ENCODE measurements at places on chromosomes 5 and 9.

DNA sequence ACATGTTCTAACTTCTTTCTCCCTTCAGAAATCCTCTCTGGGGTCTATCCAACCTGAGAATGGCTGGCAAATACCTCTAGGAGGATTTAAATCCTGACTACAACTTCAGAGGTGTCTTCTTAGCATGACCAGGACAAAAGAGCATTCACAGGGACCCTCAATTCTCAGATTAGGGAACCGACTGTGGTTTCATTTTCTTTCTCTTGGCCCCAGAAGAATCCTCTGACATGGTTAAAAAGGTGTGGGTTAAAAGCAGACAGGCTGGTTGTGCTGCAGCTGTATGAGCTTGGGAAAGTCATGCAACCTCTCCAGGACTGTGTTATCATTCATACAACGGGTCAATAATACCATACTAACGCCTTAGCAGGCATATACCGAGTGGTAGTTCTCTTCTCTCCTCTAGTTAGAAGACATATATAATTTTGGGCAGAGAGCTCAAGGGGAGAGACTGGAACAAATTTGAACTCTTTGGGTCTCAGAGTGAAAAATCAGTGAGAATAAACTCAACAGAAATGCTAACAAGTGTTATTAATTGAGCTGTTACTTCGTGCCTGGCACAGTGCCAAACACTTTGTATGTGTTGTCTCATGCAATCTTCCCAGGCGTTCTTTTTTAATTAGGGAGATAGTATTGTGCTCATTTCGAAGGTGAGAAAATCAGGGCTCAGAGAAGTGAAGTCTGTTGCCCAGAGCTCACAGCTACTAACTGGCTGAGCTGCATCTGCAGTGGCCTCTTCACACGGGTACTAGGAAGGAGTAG, 35.2 kb downstream of the INSYN2B start:
- no peak for DNase-seq

DNA sequence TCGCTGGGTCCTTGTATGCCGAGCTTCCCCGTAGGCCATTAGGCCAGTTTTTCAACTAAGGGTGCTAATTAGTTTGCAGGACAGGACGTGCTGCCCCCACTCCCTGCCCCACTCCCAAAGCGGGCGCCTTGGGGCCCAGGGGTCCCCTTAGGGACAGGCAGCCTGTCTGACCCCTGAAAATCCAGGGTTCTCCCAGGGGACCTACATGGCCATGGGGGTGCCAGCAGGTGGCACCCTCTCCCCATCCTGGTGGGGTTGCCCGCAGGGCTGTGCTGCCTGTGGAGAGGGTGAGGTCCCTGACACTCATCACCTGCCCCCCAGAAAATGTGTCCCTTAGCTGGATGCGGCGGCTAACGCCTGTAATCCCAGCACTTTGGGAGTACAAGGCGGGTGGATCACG, 8.5 kb upstream of the CCDC187 start:
- DNase-seq: no peak

GRCh38 chr5:30572279-30572678, 621.2 kb upstream of the CDH6 start:
- DNase-seq: no peak

GRCh38 chr5:79954620-79955019, 36.4 kb downstream of the MTX3 start:
- no peak for DNase-seq

DNA sequence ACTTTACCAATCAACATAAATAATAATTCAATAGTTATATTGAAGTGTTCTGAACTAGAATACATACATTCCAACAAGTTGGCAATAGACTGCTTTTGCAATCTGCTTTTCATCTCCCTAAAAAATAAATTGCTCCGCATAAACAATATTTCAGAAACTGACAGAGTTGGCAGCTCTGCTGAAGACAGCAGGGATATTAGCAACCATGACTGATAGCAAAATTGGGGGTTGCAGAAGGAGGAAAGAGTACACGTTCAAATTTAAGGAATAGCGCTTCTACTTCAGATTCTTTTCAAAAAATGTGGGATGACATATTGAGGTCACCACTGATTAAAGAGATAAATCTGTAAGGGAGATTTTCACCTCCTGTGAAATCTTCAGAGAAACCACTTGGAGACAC, 521.2 kb downstream of the DTWD2 start:
- DNase-seq: no peak

DNA sequence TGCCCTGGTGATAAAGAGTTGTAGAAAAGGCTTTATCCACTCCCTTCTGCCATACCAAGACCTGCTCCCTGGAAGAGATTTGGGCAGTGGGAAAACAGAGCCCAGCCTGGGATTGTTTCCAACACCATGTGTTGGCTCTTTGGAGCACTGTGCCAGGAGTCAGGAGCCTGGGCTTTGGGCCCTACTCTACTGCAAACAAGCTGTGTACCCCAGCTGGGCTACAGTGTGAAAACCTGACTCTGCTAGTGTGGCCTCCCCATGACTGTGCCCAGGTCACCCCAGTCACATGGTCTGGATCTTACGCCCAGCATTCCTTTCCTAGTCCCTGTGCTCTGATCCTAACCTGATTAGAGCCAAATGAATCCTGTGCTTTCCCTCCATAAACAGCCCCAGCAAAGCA, 39.3 kb upstream of the SHB start:
- DNase-seq: no peak

DNA sequence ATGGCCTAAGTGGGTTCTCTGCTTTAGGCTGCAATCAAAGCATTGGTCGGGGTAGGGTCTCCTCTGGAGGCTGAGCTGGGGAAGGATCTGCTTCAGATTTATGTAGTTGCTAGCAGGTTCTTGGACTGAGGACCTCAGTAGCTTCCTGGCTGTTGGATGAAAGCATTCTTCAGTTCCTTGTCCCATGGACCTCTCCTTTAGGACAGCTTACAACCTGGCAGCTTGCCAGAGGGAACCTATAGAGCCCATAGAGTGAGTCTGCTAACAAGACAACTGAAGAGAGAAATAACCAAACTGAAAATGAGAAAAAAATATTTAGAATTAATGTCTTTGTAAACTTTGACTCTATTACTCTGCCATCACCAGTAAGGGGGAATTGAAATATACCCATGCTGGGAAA, 12.4 kb downstream of the MRPS30 start:
- DNase-seq: no peak

DNA sequence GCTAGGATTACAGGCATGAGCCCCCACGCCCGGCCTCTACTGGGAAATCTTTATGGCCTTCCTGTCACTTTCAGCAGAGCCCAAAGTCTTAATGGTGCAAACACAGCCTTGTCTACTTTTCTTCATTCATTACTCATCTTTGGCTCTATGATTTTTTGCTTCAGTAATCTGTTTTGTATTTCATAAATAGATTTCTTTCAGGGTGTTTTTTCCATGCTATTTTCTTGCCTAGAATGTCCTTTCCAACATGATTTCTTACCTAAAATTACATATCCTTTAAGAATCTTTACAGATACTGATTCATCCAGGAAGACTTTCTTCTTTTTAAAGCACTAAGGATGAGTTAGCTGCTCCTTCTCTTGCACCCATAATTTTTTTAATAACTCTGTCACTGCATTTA, 213.0 kb downstream of the TAF11L14 start:
- no peak for DNase-seq

GRCh38 chr5:116464144-116464708, 110.4 kb downstream of the SEMA6A start:
- DNase-seq: no peak

- DNase-seq: no peak
Measured at GRCh38 chr5:10593531-10594181, 29.8 kb downstream of the ANKRD33B start.

DNA sequence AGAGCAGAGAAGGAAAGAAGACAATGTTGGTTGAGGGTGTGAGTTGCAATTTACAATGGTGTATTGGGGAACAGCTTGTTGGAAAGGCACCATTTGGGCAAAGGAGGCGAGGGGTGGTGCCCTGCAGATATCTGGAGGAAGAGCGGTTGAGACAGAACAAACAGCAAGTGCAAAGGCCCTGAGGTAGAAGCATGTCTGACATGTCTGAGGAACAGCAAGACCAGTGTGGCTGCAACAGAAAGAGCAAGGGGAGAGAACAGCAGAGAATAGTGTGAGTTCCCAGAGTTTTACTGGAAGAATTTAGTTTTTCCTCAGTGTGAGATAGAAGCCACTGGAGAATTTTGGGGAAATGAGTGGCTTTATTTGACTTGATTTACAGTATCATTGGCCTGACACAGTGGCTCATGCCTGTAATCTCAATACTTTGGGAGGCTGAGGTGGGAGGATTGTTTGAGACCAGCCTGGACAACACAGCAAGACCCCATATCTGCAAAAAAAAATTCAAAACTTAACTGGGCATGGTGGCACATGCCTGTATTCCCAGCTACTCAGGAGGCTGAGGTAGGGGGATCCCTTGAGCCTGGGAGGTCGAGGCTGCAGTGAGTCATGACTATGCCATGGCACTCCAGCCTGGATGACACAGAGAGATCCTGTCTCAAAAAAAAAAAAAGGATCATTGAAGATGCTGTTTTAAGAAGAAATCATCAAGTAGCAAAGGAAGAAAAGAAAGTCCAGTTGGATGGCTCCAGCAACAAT, 13.6 kb downstream of the CMBL start:
- DNase-seq: no peak

GRCh38 chr9:91085517-91086291, 276.0 kb downstream of the AUH start:
- no peak for DNase-seq

DNA sequence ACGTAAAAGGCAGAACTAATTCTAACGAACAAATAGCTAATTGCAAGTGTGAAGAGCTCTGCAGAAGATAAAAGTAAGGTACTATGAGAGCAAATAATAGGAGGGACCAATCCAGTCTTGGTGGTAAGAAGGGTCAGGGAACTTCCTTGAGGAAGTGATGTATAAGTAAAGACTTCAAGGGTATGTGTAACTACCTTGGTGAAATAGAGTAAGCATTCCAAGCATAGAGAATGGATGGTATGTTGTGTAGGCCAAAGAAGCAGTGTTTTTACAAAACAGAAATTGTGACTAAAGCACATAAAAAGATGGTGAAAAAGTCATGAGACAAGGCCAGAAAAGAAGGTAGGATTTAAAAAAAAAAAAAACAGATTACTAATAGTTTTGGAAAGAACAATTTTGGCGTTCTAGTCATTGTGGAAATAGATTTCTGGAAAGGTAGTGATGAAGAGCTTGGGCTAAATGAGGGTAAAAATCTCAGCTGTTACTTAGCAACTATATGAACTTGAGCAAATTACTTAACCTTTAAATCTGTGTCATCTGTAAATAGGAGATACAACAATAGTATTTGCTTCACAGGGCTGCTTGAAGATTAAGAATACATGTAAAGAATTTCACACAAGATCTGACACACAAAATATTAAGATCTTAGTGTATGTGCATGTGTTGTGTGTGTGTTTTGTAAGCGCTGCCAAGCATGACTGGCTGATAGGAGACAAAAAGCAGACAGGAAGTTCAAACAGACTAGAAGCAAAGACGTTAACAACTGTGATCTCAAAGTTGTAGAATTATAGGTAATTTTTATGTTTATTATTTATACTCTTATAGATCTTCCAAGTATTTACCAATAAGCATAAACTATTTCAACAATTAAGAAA, 73.5 kb downstream of the NR6A1 start:
- DNase-seq: no peak

GRCh38 chr5:147504011-147504410, 5.9 kb downstream of the DPYSL3 start:
- no peak for DNase-seq

- DNase-seq: no peak
Measured at GRCh38 chr9:99192786-99193465, 28.8 kb downstream of the ALG2 start.

- DNase-seq: peak; percentile 42
Measured at GRCh38 chr9:127330501-127330900, 65.9 kb downstream of the GARNL3 start.

- no peak for DNase-seq
Measured at GRCh38 chr5:72324189-72324825, 4.1 kb downstream of the PTCD2 start.

DNA sequence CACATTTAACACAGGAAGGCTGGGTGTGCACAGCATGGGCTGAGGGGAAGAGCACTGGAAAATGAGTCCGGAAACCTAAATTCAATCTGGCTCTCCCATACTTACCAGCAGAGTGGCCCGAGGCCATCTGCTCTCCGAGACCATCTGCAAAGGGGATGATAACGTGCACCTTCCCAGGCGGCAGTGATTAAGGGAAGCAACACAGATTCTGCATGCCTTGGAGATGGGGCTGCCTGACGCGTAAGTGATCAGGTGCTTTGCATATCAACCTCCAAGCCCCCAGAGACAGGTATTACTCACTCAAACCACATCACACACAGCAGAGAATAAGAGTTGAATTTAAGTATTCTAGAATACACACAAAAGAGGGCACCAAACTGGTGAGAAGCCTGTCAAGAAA, 9.1 kb downstream of the EPB41L4B start:
- DNase-seq: no peak
